Heart right ventricle (tissue), 16 donors: ENCODE measurements at places on chromosomes 6 and 20. TPM values are rescaled to one million over a fixed set of nuclear protein-coding genes. Genes with fewer than 3 reads are reported as not detected.

B3GAT2 gene
- total RNA-seq: not detected

GRCh38 chr20:15316556-15316955 lies 979.1 kb upstream of the FLRT3 start:
- no peak for DNase-seq

GRCh38 chr20:13231031-13231752 lies 10.1 kb downstream of the ISM1 start:
- no peak for DNase-seq

GRCh38 chr20:51514249-51514648 lies 28.3 kb downstream of the NFATC2 start:
- no peak for DNase-seq

CRISP3 gene
- not detected for total RNA-seq

DNA sequence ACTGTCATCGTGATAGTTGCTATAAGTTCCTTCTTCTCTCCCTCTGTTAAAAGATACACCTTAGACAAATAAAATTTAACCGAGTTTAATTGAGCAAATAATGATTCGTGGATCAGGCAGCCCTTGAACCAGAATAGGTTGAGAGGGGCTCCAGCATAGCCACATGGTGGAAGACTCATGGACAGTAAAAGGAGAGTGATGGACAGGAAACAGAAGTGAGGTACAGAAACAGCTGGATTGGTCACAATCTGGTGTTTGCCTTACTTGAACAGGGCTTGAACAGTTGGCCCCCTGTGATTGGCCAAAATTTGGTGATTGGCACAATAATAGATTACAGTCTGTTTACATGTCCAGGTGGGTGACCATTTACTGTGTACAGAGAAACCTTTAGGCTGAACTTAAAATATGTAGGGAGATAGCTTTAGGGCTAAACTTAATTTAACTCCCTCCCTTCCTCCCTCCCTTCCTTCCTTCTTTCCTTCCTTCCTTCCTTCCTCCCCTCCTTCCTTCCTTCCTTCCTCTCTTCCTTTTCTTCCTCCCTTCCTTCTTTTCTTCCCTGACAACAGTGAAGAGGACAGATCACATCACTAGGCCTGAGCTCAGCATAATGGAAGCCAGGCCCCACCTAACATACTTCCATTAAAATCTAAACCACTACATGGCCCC lies 531.8 kb upstream of the JARID2 start:
- DNase-seq: no peak
